Epithelial cell of prostate (primary cell): ENCODE measurements at places on chromosomes 12 and 14.
A peak's percentile ranks its signal among the peaks of the same experiment; 100 is the strongest.

DNA sequence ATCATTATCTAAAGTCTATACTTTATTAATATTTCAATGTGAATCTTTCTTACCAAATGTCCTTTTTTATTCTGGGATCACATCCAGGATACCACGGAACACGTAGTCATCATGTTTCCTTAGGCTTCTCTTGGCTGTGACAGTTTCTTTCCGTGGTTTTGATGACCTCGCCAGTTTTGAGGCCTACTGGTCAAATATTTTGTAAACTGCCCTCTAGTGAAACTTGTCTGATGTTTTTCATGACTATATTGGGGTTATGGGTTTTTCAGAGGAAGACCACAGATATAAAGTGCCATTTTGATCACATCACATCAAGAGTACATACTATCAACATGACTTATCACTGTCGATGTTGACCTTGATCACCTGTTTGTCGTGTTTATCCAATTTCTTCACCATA is 14.1 kb upstream of the SERPINA6 start:
- no peak for DNase-seq

DNA sequence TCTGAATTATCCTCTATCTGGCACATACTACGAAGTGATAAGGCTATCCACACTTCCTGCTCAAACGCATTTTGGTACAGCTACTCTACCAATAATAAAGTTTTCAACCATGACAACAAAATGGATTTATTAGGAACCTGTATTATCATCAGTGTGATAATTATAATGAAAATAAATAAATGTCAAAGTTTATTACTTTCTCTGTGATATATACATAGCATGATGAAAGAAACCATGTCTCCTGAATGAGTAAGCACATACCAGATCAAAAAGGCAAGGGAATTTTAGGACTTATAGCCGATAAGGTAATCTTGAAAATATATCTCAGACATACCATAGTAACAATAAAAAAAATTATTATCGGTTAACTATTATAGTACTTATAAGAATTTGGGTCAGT is 61.1 kb downstream of the CPNE8 start:
- no peak for DNase-seq

DNA sequence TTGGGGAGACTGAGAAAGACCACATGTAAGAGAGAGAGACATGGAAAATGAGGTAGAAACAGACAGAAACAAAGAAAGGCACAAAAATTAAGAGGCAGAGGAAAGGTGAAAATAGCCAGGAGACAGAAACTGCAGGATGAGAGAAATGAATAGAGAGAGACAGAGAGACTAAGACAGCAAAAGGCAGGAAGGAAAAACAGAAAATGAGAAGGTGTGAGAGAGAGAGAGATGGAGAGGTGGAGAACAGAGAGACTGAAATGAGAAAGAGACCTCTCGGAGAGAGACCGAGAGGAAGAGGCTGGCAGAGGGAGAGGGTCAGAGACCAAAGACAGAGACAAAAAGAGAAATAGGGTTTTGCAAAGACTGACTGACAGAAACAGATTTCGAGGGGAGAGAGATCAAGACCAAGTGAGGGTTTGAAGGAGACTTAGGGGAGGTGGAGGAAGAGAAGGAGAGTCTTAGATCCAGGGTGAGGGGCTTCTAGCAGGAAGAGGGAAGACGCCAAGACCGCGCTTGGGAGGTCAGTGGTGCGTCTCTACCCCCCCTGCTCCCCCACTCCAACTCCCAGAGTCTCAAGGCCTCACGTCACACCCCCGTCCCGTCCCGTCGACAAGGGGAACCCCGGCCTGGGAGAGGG is 1.1 kb upstream of the AQP5 start:
- no peak for DNase-seq

DNA sequence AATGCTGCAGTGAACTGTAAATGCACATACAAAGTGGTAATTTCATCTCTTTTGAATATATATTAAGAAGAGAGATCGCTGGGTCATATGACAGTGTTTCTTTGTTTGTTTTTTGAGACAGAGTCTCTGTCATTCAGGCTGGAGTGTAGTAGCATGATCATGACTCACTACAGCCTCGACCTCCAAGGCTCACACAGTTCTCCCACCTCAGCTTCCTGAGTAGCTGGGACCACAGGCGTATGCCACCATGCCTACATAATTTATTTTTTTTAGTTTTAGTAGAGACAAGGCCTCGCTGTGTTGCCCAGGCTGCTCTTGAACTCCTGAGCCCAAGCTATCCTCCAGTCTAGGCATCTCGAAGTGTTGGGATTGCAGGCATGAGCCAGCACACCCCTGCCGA is 62.4 kb upstream of the ACSS3 start:
- no peak for DNase-seq

GRCh38 chr14:54108481-54109471 is 152.2 kb upstream of the BMP4 start:
- DNase-seq: peak; percentile 50

DNA sequence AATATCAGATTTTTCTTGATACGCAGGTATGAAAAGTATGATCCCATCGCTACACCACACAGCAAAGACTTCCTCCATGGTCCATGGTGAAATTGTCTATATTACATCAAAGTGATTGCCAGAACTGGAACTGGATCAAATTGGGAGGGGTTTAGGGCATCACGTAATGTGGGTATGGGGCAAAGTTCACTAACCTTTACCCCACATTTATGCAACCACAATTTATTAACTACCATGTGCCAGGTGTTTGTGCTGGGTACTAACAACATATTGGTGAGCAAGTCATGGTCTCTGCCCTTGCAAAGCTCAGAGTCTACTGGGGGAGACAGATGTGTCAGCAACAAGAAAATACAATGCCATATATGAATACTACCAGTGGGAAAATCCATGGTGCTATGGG is 258.9 kb downstream of the SUDS3 start:
- no peak for DNase-seq

DNA sequence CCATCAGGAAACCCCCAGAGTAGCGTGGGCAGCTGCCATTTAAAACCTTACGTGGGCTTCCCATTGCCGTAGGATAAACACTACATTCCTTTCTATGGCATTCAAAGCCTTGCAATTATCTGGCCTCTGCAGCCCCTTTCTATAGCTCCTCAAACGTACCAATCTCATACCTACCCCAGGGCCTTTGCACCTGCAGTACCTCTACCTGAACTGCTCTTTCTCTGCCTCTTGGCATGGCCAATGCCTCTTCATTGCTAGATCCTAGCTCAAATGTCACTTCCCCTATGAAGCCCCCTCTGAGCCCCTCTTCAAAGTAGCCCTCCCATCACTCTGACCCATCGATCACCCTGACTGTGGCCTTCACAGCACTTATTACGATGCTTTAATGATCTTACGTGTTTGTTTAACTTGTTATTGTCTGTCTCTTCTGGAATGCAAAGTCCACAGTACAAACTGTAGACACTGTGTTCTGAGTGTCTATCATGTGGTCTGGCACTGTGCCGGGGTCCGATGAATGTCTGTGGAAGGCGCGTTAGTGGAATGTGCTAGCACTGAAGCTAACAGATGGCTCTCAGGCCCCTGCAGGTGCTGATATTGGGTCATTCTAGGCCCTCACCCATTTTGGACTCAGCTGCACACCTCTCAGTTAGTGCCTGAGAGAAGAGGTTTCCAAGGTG is 157.3 kb upstream of the NOS1 start:
- no peak for DNase-seq

DNA sequence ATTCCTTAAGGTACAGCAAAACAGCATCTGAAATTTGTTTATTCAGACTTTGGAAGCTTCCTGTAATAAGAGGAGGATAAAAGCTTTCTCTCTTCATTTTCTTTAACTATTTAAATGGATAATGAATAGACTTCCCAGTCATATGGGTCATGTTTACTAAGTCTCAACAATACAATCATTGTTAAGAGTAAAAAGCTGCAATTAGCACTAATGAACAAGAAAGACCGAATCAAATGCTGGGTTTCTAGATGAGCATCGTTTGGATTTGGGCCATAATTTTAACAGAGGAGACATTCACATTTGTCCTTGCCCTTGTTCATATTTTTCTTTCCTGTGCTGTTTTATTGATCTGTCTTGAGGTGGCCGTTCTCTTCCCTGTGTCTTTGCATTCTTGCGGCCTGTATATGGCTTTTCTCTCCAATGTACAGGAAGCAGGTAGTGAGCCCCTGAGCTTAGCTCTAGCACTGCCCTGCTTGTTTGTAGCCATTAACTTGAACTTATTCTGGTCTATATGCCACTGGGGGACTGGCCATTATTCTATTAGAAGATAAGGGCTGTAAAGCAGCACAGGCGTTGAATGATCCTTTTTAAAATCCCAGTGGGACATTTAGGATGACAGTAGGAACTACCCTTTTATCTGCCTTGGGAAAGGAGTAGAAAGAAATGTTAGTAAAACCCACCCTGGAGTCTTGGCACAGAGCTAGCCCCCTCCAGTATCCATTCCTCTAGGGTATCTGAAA is 34.6 kb downstream of the ABHD12B start:
- no peak for DNase-seq

DNA sequence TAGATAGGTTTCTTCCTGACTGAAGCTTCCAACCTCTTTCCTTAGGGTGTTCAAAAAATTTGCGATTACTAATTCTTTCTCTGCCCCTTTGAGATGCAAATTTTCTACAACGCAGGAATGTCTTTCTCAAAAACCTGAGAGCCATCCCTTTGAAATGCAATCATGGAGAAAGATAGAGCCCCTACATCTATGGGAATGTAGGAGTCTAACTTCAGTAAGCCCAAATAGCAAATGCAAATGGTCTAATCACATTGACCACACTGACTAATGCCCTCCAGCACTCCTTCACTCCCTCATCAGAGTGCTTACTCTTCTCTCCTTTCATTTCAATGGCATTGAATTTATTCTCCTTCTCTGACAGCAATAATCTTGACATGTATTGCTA is 107.1 kb downstream of the SLC6A15 start:
- DNase-seq: no peak

- DNase-seq: no peak
Observed at GRCh38 chr12:57039016-57039798, 10.7 kb downstream of the MYO1A start.

GRCh38 chr12:2876431-2877046 is 435 bp downstream of the FOXM1 start:
- no peak for DNase-seq

- DNase-seq: no peak
Observed at GRCh38 chr12:14656846-14657245, 39.6 kb downstream of the GUCY2C start.

DNA sequence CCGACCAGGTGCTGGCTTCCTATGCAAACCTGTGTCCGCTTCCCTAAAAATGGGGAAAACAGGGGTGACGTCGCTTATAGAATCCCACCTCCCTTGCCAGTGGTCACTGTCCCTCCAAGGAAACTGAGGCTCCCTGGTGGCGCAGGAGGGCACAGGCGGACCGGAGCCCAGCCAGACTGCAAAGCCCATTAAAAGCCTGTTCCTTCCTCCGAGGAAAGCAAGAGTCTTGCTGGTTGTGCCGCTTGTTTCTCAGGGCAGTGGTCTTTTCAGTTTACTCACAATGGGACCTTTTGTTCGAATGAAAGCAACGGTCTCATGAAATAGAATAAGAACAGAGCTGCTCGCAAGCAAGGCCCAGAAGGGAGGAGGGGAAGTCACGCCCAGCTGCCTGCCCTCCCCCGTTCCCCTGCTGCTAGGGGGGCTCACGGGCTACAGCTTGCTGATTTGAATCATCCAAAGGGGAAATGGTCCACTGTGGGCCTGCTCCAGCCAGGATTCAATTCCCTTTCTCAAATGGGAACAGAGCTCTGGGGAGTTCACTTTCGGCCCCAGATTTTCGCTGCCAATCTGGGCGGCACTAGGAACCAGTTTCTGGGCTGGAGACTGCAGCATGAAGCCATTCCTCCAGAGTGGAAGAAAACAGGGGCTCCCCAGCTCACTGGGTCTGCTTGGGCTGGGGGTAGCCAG is 4.6 kb upstream of the SELPLG start:
- no peak for DNase-seq

GRCh38 chr14:102693006-102693755 is 84.1 kb upstream of the TRAF3 start:
- DNase-seq: no peak

DNA sequence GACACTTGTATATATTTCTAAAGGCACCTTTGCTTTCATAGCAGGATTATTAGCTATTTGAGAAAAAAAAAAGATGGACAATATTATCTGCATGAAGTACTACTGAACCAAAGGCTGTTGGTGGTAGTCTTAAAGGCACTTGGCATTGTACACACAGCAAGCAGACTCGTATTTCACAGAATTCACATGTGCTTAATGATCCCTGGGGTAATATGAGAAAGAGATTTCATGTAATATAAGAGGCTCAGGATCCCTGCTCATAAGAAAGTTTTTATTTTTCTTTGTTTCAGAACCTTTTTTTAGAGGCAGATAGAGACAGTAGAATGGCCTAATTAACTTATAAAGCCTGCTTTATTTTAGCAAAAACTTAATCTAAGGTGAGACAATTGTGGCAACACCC is 59.5 kb downstream of the SYNE2 start:
- DNase-seq: no peak

DNA sequence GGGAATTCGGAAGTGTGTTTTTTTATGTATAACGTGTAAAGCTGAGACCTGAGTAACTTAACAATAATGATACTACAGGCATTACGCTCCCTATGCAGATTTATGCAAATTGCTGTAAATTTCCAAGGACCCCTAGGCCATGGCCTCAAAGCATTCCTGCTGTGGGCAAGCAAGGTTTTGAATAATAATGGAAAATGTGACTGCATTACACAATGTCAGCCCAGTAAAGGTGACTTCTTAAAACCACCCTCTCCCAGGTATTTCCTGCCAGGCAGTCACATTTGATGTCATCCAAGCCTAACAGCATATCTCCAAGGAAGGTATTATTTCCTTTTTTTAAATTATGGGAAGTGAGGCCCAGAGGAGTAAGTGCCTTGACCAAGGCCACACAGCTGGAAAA is 621.0 kb downstream of the BCL11B start:
- no peak for DNase-seq

DNA sequence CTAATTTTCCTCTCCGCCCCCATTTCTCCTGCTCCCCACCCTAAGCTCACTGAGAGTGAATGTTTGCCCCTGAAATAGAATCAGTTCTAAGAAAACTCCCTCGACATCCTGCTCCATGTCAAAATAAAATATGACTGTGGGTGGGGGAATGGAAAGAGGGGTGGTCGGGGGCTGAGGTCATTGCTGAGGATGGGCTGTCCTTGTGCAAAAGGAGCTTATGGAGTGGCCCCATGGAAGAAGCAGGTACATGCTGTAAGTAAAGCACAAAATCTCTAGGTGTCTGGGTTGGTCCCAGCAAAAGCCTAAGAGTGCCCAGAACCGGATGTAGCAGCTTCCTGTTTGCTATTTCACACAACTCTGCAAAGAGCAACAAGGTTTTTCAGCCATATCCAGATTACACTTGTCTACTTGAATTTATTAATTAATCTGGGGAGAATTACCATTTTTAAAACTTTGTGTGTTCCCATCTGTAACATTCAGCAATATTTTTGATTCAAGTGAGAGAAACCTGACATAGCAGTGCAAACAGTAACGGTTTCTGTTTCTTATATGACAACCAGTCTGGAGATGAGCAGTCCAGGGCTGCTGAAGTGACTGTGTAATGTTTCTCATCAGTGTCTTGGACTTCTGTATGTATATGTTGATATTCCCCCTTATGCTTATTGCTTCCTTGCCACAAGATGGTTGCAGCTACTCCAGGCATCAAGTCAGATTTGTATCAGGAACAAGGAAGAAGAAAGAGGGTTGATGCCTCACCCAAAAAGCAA is 40.4 kb upstream of the GZMB start:
- DNase-seq: no peak
